Suppressor macrophage (primary cell): ENCODE measurements at places on chromosomes 2 and 18.

GRCh38 chr2:207766041-207766551 is 3.6 kb downstream of the FZD5 start:
- peak; percentile 37 for DNase-seq

- no peak for DNase-seq
Observed at GRCh38 chr2:219912491-219912921, 285.1 kb downstream of the SLC4A3 start.

GRCh38 chr2:231038483-231039293 is 1.4 kb downstream of the C2orf72 start:
- DNase-seq, result no peak

GRCh38 chr2:120224256-120224655 is 1.1 kb upstream of the TMEM185B start:
- DNase-seq, result no peak

GRCh38 chr2:182615036-182615435 is 101.0 kb upstream of the DNAJC10 start:
- no peak for DNase-seq

DNA sequence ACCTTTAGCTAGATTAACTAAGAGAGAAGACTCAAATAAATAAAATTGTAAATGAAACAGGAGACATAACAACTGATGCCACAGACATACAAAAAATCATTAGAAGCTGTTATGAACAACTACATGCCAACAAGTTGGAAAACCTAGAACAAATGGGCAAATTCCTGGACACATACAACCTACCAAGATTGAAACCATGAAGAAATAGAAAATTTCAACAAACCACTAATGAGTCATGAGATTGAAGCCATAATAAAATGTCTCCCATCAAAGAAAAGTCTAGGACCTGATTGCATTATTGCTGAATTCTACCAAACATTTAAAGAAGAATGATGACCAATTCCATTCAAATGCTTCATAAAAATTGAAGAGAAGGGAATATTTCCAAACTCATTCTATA is 54.3 kb downstream of the ST3GAL5 start:
- DNase-seq, result no peak

DNA sequence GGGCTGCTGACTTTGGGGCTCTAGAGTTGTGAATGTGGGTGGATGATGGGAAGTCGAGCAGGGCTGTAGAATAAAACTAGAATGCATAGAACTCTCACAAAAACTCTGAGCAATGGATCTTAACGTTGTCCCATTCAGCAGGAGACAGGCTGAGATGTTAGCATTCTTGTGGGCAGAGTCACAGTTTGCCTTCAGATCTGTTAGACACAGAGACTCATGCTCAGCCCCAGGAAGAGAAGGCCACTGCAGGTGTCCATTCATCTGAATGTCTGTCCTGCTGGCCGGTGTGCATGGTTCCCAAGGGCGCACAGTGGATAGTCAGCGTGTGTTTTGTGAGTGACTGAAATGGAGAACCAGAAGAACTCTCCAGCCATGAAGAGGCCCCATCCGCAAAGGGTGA is 111.3 kb downstream of the TSN start:
- DNase-seq, result no peak

DNA sequence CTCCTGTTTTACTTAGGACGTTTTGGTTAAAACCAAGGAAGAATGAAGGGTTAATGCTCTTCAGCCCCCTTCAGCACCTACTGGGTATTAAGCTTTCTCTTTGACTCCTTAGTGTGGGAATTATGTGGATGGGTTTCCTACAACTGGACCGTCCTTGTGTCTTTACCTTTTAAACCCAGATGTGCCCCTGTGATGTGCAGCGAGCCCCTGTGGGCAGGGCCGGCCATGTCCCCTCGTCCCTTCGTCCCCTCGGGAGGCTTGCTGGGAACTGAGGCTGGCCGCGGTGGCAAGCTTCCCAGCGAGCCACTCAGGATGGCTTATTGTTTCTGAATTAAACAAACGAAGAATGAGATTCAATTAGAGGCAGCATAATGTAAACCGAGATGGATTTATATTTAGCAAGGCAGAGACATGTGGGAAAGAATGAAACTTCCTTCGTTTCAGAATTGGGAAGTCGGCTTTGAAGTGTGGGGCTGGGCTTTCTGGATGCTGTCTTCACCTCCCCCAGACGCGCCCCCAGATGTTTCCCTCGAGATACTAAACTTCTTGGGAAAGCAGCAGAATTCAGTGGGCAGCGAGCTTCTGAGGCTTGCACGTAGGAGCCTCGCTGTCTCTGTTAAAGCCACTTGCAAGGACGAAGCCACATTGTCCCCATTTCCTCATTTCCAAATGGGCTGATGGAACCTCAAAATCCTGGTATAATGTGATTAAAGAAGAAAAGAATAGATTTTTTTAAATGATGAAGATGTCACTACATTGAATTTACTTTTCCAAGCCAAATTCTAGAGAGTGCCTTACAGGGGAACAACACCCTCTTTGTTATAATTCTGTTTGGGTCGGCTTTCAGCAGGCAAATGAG is 146.0 kb downstream of the VAPA start:
- peak; percentile 94 for DNase-seq

GRCh38 chr2:44920751-44921150 is 20.8 kb upstream of the SIX3 start:
- no peak for DNase-seq

GRCh38 chr2:218863021-218863520 is 3.5 kb downstream of the WNT6 start:
- no peak for DNase-seq

- DNase-seq, result no peak
Observed at GRCh38 chr2:133432778-133433177, 135.5 kb downstream of the NCKAP5 start.

DNA sequence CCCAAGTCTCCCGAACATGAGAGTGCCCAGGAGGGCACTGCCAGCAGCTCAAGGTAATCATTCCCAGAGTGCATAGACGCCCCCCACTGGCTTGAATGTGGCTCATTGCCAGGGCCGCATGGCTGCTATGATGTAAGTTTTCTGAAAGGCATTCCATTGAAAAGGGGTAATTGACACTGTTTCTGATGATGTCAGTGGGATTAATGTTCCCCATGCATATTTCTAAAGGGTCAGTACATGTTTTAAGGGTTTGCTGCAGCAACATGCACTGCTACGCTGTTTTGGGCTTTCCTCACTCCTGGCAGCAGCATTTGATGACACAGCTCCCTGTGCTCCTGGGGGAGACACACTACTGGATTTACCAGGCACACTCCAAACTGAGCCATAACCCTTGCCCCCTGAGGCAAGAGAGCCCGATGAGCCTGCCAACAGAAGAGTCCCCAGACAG is 36.7 kb downstream of the KIAA2012 start:
- no peak for DNase-seq

DNA sequence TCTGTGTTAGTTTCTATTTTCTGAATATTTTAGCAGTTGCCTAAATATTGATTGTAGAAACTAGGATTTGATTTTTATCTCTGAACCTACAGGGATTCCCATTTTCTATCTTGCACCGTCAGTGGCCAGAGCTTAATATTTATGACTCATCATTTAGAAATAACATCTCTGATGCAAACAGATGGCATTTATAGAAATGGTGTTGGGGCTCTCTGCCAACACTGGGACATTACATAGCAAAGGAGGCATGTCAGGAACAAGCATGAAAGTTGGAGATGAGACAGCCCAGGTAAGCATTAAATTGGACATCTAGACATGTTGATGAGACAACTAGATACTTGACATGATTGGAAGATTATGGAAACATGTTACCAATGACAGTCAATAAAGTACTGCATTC is 165.3 kb upstream of the SYT4 start:
- DNase-seq, result no peak

- no peak for DNase-seq
Observed at GRCh38 chr2:237219826-237220225, 134.1 kb downstream of the COPS8 start.

- no peak for DNase-seq
Observed at GRCh38 chr2:205878999-205879762, 196.9 kb downstream of the NRP2 start.

DNA sequence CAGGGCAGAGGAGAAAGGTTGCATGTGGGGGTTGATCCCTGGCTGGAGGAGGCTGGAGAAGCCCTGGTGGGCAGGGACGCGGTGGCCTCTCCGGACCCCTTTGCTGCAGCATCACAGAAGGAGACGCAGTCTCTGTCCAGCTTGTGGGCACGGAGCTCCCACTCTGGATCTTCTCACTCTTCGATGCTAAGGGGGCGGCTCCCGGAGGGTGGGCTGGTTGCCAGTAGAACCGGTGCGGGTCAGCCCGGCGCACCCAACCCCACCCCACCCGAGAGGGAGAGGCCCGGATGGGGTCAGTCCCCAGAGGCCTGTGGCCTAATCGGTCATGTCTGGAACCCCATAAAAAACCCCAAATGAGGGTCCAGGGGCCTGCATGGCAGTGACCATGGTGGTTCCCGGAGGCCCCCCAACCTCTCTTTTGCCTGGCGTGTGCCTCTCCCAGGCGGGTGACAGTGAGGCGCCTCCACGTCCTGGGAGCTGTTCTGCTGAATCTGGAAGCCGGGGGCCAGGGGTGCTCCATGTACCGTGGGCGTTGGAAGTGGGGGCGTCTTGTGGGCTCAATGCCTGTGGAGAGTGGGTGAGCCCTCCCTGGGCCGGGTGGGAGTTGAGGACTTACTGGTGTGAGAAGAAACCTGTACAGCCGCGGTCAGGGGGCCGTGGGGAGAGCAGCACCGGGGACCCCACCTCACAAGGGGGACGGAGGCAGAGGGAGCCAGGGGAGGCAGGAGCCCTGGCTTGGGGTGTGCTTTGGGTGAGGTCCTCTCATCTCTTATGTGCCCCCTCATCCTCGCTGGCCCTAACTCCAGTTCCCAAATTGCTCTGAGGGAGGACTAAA is 79.6 kb downstream of the RTP5 start:
- no peak for DNase-seq

DNA sequence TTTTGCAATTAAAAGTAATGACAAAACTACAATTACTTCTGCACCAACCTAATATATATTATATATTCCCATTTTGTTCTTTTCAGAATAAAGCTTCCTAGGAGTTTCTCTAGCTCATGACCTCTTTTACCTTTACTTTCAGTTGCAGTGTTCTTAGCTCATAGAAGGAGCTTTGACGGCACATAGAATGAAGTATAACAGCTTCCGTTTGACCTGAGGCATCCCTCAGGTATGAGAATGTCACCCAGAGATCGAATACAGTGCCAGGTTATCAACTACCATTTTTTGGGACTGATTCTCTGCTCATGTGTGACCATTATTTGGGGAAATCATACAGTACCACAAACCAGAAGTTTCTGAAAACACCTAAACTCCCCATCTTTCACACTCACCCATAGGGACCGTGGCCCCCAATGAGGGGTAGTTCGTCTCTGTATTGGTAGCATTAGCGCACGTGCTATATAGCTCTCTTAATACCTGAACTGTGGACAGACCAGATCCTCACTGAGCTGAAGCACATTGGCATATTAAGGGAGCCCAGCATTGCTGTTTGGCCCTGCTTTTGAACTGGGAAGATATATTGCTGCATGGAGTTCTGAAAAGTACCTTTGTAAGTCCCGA is 123.0 kb downstream of the SPTBN1 start:
- no peak for DNase-seq

DNA sequence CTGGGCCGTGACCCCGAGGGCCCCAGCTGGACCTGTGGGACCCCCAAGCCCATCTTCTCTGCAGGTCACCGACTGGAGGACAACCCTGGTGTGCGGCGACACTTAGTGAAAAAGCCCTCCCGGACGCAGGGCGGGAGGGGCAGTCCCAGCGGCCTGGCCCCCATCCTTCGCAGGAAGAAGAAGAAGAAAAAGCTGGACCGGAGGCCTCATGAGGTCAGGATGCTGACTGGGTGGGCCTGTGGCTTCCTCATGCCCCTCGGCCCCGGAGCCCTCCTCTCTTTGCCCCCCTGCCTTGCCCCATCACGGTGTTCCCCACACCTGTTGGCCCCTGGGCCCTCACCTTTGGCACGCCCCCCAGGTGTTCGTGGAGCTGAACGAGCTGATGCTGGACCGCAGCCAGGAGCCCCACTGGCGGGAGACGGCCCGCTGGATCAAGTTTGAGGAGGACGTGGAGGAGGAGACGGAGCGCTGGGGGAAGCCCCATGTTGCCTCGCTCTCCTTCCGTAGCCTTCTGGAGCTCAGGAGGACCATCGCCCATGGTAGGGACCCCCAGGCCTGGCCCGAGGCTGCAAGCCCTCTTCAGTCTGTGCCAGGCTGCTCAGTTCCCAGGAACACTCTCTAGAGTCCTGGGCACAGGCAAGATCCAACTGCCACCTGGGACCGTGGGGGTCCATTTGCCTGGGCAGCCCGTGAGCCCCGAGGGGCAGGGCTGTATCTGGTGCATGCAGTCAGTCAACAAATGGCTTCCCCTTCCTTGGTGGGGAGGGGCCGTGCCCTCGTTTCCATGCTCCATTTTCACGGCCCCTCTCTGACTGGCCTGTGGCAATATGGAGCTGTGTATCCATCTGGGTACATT is 4.7 kb downstream of the SLC4A3 start:
- DNase-seq, result no peak

GRCh38 chr18:54828281-54828881 is at the start of gene RAB27B:
Gene RAB27B (plus strand): TSS chr18:54828477. CDS start chr18:54877586, 49,109 bp downstream.
- peak; percentile 22 for DNase-seq

DNA sequence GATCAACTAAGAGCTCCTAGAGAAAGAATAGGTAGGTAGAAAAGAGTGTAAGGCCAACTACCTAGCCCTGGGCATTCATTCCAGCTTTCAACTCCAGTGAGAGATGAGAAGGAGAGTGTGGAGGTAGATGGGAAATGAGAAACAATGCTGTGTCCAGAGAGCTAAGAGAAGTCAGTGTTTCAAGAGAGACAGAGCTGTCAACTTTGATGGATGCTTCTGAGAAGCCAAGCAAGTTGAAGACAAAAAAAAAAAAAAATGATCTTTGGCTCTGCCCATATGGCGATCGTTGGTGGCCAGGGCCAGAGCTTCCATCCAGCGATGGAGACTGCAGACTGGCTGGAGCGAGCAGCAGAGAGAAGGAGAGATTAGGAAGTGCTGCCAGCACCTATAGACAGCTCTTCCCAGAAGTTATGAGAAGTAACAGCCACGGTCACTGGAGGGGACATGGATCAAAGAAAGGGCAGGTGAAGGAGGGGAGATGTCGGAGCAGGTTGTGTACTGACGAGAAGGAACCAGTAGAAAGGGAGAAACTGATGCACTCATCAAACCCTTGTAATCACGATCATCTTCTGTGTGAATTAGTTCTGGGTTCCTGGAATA is 112.4 kb upstream of the PPP1CB start:
- no peak for DNase-seq

- no peak for DNase-seq
Observed at GRCh38 chr2:103788389-103788788, 1026.6 kb downstream of the TMEM182 start.

GRCh38 chr2:232779934-232780333 is 3.6 kb upstream of the KCNJ13 start:
- DNase-seq, result no peak

- DNase-seq, result no peak
Observed at GRCh38 chr2:27184115-27184514, 27.7 kb upstream of the ATRAID start.
